ENCODE measurements at places on chromosomes 2 and 18.
A peak's percentile ranks its signal among the peaks of the same experiment; 100 is the strongest.

GRCh38 chr18:39752351-39752750 is 2186.8 kb upstream of the CELF4 start:
- DNase-seq: no peak

DNA sequence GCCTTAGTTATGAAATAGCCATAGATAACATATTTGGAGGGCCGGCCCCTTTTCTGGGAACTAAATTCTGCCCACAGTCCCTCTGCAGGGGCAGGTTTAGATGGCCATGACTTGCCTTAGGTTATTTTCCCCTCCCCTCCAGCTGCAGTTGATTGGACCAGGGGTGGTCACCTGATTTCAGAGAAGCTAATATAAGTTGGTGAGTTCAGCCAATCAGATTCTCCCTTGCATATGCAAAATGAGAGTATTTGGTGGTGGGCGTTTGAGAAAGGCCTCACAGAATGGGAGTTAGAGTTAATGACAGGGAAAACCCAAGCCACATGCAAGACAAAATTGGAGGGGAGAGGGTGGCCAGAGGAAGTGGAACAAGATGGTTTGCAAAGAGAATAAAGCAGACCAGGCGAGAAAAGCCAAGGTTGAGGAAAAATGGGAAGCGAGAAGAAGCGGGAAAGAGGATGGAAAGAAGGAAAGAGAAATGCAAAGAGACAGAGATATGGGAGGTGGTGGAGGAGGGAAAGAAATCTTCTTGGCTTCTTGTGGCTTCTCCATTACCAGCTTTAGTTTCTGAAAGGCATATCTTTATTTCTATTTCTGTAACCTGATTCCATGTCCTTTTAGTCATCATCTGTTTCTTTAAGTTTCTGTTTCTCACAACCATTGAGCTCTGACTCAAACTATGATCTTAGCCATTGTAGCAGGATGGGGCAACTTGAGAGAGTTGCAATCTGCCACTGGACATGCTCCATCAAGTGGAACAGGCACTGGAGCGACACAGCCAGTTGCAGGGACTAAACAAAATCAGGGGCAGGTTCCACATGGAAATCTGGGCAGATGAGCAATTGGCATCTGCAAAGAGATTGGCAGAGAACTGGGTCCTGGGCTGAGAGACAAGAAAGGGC is 108.1 kb upstream of the SIX3 start:
- DNase-seq: peak; percentile 32

GRCh38 chr2:214450118-214450894 is 39.5 kb downstream of the VWC2L start:
- DNase-seq: no peak

GRCh38 chr2:231306791-231307393 is 88.6 kb upstream of the B3GNT7 start:
- DNase-seq: no peak

DNA sequence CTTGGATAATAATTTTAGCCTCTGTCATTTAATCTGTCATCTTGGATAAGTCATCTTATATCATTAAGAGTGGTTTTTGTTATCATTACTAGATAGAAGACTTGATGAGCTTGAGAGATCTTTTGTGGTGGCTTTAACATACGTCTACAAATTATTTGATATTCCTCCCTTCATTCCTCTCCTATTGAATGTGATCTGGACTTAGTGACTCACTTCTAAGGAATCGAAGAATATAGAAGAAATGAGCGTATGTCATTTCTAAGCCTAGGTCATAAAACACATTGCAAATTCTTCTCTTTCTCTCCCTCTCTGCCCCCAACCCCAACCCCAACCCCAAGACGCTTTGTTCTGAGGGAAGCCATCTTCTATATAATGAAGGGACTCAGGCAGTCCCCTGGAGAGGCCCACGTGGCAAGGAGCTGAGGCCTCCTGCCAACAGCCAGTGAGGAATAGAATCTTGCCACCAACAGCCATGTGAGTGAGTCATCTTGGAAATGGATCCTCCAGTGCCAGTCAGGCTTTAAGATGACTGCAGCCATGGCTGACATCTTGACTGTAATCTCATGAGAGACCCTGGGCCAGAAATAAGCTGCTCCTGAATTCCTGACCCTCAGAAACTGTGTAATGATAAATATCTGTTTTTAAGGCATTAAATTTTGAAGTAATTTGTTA is 221.6 kb upstream of the SP5 start:
- no peak for DNase-seq

DNA sequence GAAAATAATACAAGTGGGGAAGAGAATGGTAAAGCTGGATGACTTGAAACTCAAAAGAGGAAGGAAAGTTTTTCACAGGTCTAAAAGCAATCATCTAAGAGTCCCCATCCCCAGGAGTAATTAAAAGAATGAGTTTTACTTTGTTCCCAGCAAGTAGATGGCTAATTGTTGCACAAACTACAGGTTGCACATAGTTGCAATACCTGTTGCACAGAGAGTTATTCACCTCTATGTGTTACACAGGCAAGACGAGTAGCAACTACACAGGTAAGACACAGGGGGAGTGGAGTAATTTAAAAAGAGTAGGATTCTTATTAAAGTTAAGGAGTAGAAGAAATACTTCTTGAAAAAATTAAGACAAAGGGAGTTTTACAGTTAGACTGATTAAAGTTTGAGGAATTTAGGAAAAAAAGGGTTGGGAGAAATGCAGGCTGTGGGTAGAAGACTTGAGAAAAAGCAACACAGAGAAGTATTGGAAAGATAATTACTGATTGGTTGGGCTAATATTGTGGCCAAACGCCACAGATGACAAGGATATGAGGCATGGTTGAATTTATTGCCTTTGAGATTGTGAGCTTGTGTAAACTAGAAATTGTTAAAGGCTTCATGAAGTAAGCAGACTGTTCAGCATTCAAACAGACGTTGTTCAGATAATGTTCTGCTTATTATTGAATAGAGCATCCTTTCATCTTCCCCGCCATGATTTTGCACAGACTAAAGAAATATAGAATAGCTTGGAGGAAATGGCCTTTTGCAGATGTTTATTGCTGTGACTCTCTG is 699.3 kb downstream of the NR4A2 start:
- no peak for DNase-seq

- DNase-seq: no peak
Observed at GRCh38 chr2:176479961-176480360, 210.7 kb downstream of the MTX2 start.

DNA sequence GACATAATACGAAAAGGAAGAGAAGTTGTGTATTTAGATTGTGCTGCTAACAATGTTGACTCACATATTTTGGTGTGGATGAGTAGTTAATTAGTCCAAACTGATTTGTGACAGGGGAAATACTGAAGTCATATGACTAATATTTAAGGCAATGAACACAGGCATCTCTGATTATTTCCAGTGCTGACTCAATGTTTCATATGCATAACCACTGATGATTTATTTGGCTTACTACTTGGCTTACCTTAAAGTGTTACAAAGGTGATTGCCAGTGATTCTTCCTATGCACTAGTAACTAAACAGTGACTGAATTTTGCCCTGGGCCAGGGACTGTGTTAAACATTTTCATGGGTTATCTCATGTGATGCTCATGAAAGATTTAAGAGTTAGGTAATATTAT is 722.6 kb downstream of the METTL4 start:
- no peak for DNase-seq

- DNase-seq: no peak
Observed at GRCh38 chr18:62486290-62486964, 36.4 kb upstream of the ZCCHC2 start.

DNA sequence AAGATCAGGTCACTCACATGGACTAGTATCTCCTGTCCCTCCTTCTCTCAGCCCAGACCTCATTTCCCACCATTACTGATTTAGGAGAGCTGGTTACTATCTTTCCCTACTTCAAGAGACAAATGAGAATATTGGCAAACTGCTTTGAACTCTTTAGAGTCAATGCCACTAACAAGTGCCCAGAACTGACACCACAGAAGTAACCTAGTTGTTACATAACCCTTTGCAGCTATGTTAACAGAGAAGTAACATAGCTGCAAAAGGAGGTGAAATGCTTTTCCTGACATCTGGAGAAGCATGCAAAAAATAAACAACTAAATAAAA is 30.0 kb downstream of the TGFA start:
- no peak for DNase-seq

GRCh38 chr18:10771053-10771709 is 245.4 kb downstream of the NAPG start:
- peak; percentile 21 for DNase-seq

DNA sequence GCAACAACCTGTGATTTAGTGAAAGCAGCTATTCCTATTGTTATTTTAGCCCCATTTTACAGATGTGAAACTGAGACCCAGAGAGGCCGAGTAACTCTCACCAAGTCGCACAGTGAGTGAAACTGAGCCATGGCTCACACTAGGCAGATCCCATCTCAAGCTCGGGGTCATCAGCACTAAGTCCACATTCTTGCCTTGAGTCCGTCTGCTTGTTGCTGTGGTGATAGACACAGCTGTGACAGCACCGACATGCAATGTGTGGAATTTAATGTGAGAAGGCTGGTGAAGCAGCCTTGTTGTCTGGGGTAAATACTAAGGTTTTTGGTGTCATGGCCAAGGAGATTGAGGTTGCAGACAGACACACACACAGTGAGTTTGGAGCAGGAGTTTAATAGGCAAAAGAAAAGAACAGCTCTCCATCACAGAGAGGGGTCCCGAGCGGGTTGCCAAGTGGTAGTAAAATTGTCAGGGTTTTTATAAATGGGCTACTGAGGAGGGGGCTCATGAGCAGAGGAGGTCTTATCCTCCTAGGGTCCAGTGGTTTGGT is 40.2 kb upstream of the GMCL1 start:
- DNase-seq: no peak

DNA sequence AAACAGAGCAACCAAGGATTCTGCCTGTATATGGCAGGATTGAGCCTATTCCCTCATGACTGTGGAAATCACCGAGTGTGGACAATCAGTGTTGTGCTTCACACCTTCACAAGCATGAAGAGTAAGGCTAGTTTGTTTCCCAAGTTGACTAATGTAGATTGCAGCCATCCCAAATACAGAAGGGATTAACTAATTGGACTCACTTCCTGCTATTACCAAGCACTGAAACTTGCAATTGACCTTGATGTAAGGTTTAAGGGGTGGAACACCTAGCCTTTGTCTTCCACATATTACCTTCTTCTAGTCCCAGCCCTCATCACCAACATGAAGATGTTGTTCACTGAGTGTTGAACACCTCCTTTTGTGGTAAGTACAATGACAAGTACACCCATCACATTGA is 120.9 kb upstream of the RND3 start:
- DNase-seq: no peak

GRCh38 chr2:72950558-72951255 is 33.4 kb downstream of the EMX1 start:
- no peak for DNase-seq

DNA sequence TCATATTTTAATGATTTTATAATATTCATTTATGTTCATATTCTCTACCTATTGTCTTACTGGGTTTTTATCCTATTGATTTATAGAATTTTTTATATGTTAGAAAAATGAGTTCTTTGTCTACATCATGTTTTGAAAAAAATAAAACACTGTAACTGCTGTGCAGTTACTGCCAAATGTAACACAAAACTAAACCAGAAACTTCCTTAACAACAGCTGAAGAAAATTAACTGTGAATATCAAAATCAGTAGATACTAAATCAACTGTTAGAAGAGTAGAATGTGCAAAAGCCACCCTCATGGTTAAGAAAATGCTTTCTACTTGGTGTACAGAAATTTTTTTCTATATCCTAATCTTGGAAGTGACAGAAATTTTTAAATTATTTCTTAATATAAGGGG is 69.5 kb downstream of the PTRHD1 start:
- DNase-seq: no peak

DNA sequence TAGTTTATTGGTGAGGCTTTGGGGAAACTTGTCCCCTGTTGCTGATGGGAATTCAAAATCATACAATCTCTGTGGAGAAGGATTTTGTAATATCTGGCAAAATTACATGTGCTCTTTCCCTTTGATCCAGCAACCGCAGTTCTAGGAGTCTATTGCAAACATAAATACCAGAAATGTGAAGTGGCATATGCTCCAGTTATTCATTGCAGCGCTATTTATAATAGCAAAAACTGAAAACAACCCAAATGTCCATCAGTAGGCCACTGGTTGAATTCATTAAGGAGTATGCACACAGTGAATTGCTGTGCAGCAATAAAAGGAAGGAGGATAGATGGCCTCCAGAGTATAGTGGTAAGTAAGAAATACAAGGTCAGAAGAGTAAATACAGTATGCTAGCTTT is 76.5 kb downstream of the HNRNPLL start:
- DNase-seq: no peak

DNA sequence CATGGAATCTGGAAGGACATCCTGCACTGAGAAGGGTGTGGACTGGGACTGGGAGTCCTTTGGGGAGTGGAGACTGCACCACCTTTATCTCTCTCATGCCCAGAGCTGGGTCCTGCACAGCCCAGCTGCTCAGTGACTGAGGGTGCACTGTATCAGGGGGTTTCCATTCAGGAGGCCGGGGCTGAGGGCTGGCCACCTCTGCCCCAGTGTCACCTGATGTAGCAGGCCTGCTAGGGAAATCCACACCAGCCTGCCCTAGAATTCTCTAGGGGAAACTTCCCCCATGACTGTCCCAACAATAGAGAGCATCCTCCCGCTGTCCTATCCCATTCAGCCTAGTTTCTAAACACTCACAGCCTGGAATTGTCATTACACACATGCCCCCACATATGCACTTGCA is 116.7 kb downstream of the CTIF start:
- DNase-seq: no peak

Data from T-helper 2 cell treated with Interferon-gamma antibody and Interleukin-4, amounts not matched to agents 5 μg/mL and 100 μg/mL, for 36 hours (primary cell).